ENCODE measurements at places on chromosomes 1 and 21.

- DNase-seq = no peak
Measured at GRCh38 chr1:210412240-210412639, 83.5 kb downstream of the HHAT start.

GRCh38 chr1:25056536-25056935 lies 126.5 kb upstream of the RUNX3 start:
- no peak for DNase-seq

- DNase-seq = no peak
Measured at GRCh38 chr1:18400347-18401102, 80.2 kb upstream of the KLHDC7A start.

- DNase-seq = no peak
Measured at GRCh38 chr1:33626801-33627200, 154.4 kb downstream of the ZSCAN20 start.

- DNase-seq = no peak
Measured at GRCh38 chr1:89195476-89195875, 3.3 kb downstream of the GBP4 start.

DNA sequence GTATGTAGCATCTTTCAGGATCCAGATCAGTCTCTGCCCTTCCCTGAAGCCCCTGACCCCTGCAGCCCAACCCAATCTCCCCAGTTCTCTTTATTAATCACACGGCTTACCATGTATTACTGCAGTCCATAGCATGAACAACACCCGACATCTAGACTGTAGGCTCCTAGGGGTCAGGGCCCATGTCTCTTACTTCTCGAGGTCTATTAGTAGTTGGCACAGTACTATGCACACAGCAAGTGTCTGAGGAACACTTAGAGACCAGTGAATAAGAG lies 27.1 kb downstream of the CAMK1G start:
- DNase-seq = no peak

DNA sequence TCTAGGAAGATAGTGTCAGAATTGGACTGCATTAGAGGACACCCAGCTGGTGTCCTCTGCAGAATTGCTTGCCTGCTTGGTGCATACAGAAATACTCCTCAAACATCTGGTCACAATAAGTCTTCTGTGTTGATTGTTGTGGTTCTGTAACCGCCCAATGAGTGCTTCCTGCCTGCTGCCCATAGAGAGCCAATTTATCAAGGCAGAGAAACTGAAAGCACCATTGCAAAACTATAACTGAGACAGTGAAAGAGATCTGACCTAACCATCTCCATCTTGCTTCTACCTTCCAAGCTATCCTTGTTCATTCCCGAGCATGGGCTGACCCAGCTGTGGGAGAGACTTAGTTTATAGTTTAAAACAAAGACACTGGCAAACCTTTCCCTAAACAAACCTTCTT lies 462.4 kb upstream of the RGS18 start:
- no peak for DNase-seq

GRCh38 chr1:101311146-101311920 lies 74.5 kb downstream of the S1PR1 start:
- DNase-seq = no peak

DNA sequence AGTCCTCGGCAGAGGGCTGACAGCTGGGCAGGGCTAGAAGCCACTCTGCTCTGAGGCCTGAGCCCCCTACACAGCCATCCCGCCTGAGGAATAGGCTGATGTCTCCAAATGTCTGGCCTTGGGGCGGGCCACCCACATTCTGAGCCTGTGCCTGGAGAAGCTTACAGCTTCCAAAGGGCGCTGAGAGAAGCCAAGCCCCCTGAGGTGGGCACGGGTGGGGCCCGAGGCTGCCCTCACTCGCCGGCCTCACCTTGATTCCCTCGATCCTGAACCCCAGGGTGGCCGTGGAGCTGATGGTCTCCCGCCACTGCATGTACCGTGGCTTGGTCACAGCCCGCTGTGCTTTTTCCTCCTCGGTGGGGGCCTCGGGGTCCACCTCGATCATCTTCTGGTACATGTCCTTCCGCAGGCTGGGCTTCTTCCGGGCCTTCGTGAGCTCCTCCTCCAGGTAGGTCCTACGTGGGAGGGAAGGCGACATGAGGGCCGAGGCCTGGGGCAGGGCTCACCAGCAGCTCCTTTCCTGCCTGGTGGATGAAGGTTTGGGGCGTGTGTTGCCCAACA lies 93.2 kb downstream of the STUM start:
- DNase-seq = no peak

DNA sequence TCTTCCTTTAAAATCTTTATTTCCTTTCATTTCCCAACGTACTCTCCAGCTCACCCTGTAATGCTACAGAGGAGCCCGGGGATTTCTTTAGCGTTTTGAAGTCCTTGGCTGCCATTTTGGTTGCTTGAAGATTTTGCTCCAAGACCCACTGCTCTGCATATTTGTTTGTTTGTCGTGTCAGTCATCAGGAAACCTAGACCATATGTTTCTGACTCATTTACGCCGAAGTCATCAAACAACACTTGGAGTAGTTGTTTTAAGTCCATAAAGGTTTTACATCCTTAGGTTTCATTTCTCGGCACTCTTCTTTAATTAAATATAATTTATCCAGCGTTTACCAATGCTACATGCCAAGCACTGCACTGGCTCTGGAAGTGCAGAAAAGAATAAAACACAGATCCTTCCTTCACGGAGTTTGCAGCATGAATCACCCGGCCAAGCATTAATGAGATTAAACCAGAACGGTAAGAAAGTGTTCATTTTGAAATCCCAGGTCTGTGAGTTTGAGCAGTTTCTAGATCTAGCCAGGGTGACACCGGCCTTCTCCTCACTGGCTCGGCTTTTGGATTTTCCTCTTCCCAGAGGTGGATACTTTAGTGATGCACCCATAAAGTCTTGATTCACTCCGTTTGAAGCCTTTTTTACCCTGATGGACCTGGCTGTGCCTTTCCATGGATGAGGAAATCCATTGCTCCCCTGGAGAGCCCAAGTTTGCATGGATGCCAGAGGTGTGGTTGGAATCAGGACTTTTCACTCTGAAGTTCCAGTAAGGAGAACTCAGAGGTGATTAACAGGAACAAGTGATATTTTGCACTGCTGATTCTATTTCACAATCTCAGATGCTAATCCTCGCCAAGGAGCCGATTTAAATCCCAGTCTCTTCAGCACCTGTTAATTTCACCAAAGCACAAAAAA lies 109.3 kb downstream of the KAZN start:
- no peak for DNase-seq

DNA sequence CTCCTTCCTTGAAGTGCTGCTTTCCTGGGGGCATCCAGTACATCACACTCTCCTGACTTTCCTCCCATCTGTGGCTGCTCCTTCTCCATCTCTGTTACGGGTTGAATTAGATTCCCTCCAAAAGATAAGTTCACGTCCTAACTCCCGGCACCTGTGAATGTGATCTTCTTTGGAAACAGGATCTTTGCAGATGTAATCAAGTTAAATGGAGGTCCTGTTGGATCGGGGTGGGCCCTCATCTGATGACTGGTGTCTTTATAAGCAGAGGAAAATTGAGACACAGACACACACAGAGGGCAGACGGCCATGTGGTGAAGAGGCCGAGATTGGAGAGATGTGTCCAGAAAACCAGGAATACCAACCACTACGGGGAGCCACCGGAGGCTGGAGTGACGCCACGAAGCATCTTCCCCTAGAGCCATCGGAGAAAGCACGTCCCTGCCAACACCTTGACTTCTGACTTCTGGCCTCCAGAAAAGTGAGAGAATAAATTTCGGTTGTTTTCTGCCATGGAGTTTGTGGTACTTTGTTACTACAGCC lies 36.0 kb downstream of the ZBTB18 start:
- no peak for DNase-seq

DNA sequence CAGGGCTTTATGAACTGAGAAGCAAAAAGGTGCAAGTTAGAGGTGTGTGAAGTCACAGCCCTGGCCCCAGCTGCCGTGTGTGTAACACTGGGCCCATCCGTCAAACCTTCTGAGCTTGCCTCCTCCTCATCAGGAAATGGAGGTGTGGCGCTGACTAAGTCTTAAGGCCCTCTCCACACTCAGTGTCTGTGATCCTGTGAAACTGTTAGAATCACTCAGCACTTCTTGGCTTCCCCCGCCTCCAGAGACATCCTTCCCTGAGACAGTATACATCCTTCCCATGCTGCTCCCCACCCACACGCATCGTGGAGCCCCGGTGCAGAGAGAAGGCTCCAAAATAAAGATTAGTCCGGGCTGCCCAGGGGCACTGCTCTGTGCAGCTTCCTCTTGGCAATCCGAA lies 33.3 kb downstream of the LRP8 start:
- DNase-seq = no peak

DNA sequence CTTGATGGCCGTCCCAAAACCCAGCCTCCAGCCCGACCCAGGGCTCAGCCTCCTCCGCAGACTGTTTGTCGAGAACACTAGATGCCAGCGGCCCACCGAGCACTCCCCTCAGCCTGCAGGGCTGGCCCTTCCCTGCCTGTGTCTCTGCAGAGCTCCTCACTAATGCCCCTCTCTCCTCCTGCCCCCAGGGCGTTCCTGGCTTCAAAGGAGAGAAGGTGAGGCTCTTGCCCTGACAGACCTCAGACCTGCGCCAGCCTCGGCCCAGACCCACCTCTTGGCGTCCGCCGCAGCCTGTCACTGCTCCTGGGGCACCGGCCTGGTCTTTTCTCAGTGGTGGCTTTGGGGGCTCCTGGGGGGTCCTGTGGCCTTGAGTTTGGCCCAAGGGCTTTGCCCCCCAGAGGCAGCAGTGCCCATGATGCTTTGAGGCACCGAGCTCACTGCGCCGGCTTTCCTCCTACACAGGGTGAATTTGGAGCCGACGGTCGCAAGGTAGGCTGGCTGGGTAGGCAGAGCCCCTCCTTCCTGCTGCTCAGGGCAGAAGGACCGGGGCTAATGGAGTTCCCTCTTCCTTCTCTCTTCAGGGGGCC lies 18.4 kb downstream of the COL6A2 start:
- DNase-seq = no peak

DNA sequence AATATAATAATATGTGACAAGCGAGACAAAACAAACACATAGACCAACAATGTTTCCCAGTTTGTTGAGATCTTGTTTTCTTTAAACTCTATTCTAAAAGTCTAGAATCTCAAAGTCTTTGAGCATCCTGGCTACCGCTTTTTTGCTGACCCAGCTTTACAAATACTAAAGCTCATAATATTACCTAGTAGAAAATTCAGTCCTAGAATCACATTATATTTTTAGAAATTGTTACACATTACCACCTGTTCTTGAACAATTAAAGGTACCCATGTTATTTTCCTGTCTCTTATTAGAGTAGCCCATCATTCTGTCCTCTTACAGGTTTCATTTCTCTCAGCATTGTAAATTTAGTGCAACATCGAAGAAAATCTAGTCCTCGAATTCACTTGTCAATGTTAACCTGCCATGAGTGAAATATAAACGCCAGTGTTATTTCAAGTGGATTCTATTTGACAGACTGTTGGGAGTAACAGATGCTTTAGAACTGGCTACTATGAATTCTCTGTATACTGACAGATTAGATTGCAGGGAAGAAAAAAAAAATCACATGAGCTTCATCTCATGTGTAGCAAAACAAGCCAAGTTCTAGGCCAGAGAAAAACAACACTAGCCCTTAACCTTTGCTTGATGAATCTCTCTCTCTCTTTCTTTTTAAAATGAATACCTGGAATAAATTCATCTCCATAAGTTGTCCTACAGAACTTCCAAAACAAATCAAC lies 851.2 kb upstream of the ADAMTS5 start:
- no peak for DNase-seq

DNA sequence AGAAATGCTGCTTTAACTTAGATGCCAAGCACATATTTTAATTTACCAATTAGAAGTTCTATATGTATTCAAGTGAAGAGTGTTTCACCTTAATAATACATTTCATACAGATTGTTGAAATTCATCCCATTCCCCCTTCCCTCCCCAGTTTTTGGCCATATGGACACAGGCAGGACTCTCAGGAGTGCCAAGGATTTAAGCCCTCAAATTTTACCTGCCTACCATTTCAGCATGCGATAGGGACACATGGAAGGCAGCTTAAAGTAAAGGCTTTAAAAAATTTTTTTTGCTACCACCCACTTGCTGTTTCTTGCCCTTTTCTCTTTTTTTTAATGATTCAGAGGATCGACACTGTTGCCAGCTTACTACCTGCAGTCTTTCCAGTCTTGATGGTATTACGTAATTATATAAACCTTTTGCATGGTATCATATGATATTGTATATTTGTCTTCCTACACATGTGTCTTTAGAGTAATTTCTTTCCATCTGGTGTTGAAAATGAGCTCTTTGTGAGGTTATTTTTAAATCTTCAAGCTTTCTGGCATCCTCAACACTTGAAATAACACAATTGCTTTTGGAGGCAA lies 7.0 kb downstream of the EPB41 start:
- no peak for DNase-seq

DNA sequence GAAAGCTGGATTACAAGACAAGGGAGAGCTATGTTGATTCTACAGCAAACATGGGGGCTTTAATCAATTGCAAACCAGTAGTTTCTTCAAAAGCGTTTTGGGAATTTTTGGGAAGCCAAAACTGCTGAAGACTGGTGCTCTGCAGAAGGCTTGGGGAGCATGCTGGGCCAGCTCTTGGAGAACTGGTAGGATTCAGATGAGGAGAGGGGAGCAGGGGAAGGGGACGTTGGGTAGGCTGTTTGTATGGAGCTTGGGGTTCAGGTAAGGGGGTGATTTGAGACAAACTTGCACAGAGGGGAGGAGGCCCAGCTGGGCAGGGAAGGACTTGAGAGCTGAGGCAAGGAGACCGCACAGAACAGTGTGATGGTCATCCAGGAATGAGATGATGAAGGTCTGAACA lies 2.6 kb upstream of the MYOG start:
- no peak for DNase-seq

- DNase-seq = no peak
Measured at GRCh38 chr1:171166361-171166760, 18.7 kb upstream of the FMO2 start.

DNA sequence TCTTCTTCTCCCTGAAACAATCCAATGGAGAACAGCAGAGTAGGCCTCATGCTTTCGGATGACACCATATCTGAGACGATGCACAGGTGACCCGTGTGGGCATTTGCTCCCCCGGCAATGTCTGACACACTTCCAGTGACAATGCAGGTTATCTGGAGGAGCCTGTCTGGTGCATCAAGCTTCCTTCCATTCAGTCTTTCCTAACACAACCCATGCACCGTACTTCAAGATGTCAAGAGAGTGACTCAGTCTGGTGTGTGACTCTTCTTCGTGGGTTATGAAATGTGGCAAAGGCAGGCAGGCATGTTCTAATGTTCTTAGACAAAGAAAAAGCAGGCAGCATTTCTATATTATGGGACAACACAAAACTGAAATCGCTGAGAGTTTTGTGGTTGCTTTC lies 159.1 kb downstream of the EDEM3 start:
- no peak for DNase-seq

DNA sequence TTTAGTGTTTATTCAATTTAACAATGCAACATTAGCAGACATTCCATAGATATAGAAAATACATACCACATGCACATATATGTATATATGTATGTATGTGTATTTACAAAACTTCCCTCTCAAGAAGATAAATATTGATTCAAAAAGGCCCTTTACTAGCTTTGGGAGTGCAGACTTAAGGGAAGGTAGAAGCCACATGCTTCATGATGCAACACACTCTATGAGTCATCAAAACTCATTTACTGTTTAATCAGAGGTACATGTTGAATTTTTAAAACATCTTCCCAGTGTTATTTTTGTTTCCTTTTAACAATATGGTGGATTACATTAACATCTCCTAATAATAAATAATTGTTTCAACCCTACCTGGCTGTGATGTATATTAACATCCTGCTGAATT lies 61.4 kb upstream of the KIRREL1 start:
- DNase-seq = no peak

- DNase-seq = no peak
Measured at GRCh38 chr1:23462766-23463165, 21.2 kb downstream of the ASAP3 start.
